ENCODE measurements at places on chromosomes 13 and 19.

GRCh38 chr13:75495938-75496337 lies 14.0 kb upstream of the TBC1D4 start:
- DNase-seq = no peak

DNA sequence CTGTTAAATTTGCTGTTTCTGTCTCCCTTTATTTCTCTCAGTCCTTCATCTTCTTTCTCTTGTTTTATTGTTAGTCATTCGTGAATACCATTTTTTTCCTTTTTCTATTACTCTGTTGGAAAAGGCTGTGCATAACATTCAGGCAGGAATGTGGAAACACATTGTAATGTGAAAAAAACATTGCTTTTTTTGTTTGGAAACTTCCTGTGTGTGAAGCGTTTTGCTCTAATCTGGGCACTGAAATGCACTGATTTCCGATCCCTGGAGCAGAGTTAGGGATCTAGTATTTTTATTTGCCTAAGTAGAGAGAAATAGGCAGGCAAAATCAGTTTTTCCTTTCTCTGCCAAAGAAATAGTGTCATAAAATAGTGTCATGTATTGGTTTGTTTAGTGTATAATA lies 155.5 kb downstream of the PCCA start:
- no peak for DNase-seq

- DNase-seq = no peak
Observed at GRCh38 chr13:98155475-98156109, 12.7 kb downstream of the FARP1 start.

DNA sequence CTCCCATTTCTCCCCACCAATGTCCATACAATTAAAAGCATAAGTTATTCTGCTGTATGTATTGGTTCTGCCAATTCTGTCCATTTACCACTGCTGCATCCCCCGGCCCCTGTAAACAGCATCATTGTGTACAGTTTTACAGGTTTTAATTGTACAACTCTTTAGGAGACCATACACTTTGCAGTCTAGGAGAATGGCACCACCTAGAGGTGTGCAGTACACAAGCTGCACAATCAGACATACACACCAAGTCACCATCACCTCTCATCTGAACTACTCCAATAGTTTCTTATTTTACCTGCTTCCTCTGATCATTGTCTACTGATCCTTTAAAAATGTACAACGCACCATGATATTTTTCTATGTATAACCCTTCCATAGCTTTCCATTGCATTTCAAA lies 855.9 kb upstream of the KLHL1 start:
- no peak for DNase-seq

DNA sequence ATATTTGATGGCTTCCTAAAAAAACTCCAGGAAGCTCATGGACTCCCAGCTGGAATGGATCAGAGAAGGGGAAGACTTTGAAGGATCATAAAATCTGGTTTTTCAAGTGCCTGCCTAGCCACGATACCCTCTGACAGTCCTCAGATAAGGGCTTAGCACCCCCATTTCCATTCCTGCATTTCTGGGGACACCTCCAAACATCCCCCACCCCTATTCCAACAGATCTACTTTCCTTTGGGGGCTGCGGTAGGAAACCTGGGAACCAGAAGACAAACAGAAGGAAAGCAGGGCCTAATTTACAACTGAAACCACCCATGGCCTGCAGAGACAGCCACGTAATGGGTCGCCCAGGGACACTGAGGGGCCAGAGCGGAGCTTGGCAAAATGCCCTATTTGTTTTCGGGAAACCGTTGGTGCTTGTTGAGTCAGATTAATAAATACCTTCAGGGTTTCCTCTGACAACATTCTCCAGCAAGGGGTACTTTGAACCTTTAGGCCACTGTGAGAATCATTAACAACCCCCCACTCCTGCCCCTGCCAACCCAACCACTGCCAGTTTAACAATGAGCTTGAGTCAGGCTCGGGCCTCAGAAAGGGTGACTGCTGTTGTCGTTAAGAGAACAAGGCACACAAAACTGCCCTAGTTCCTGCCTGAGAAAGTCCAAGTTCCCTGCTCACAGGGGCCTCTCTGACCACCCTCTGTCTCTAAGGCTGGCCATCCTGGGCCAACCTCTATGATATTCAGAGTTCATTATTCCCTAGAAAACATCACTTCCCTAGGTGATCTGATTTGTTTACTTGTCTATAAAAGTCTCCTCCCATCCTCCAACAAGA lies 23.5 kb downstream of the RHPN2 start:
- peak; percentile 78 for DNase-seq

- DNase-seq = no peak
Observed at GRCh38 chr13:97113231-97114001, 108.7 kb upstream of the MBNL2 start.

DNA sequence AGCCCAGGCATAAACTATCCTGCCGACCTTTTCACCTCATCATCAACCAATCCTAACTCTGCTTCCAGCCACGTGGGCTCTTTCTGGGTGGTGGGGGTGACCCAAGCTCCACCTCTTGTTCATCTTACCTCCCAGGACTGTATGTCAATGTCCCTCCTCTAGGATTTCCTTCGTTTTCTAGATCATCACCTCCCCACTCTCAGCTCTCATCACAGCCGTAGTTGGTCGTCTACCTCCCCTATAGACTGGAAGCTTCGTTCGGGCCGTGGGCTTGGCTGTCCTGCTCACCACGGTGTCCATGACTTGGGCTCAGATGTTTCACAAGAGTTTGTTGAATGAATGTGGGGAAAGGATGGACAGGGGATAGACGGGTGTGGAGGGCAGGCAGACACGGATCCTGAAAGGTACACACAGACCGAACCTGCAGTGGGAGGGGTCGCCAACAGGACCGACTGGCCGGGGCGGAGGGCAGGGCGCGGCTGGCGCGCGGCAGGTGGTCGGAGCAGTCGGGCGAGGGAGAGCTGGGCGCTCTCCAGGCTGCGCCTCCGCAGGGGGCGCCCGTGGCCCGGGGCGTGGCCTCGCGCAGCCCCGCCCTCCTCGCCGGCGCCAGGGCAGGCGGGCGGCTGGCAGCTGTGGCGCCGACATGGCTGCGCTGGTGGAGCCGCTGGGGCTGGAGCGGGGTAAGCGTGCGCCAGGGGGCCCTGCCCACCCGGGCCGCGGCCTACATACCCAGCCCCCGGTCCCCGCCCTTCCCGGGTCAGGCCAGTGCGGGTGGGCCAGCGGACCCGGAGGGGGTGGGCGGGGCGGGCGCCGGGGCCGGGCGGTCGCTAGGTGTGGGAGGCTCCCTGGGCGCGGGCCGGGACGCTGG lies at the start of gene LIN7B:
Gene LIN7B, plus strand, starts transcription at position 609 of the 868 bp plus-strand sequence. Its CDS starts 35 bp downstream, at position 644.
- DNase-seq = no peak

GRCh38 chr19:58586133-58586765 lies 13.1 kb upstream of the MZF1 start:
- no peak for DNase-seq

DNA sequence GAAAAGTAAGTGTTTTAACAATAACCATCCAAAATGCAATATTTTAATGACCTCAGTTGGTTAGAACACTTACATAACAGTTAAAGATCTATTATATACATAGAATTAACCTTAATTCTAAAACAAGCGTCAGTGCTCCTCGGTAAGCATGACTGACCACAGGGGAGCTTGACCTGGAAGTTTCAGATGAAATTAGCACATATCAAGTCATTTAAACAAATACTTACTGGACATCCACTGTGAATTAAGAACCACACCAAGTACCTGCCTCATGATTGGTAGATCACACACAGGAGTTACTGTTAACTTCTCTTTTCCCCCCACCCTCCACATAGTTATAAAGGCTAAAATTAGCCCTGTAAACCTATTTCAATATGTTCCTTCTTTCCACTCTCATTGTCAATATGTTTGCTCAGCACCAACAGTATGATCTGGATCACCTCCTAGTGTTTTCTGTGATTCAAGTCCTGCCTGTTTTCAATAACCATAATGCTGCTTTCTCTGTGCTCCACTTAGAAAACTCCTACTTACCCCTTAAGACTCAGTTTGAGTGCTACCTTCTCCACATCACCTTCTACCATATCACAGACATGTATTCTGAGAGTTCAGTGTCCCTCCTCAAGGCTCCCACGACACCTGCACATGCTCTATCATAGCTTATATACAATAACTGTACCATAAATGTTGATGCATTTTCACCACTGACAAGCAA lies 209.0 kb downstream of the VWA8 start:
- DNase-seq = no peak

DNA sequence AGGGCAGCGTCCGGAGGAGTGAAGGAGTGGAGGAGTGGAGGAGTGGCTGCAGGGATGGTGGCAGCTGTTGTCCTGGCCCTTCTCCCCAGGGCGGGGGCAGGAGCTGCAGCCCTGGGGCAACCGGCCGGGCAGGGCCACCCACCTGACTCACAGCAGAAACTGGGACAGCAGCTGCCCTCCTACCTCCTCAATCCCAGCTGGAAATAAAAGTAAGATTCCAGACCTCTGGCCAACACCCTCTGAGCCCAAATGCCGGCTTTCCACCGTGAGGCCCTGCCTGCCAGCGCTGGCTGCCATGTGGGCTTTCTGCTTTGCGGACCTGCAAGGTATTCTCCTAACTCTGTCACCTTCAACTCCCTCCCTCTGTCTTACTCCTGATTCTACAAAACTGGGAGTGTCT lies 3.3 kb upstream of the CLPP start:
- no peak for DNase-seq

DNA sequence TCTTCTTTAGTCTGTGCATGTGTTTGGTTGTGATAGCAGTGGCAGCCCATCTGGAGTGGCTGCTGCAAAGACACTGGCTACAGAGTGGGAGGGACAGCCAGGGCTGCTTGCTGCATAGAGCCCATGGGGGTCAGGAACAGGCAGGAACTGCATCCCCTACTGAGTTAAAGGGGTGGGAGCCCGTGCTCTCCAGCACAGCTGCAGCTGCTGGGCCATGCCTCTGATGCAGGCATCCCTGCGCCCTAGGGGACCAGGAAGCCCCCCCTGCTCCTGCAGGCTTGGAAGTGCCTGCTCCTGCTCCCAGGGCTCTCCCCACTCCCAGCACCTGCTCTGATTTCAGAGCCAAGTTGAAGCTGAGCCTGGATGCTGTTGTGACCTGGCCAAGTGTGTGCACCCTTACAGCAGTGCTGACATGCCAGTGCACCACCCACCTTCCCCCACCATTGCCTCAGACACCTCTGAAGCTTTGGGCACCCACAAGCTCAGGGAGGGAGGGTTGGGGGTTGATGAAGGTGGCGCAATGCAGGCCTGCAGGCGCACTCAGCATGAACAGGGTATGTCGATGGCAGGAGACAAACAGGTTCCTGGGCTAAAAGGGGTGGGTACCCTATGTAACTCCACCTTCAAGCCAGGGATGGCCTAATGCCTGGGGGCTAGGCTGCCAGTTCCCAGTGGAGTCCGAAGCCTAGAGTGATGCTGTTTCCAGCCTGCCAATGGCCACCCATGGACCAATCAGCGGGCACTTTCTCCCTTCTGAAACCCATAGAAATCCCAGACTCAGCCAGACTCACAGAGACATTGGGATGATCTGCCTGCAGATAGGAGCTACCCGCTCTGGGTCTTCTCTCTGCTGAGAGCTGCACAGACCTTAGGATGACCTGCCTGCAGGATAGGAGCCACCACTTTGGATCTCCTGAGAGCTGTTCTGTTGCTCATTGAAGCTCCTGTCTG lies 919.9 kb upstream of the MIR17HG start:
- no peak for DNase-seq

DNA sequence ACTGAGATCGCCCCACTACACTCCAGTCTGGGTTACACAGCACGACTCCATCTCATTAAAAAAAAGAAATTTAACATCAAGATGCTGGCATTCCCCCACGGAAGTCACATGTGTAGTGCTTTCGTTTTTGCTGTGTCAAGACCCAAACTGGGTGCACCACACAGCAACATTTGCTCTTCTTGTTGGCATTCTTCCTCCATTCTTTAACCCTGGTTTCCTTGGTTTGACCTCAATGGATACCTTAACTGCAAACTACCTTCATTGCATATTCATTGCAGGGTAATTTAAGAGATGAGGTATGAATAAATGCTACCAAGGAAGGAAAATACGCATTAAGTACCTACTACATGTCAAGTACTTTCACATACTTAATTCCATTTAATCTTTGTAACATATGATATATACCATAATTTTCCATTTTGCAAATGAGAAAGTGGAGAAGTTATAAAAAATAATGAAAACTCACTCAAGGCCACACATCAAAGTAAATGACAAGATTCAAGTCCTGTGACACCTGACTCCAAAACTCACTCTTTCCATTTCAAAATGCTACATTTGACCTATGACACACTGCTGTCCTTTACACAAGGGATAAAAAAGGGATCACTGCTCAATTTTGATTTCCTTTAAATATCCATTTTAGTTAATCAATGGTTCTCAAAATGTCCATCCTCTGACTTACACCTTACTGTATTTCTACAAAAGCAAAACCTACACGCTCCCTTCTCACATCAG lies 59.2 kb downstream of the STK24 start:
- DNase-seq = no peak

GRCh38 chr19:3132971-3133792 lies 2.7 kb upstream of the GNA15 start:
- no peak for DNase-seq

DNA sequence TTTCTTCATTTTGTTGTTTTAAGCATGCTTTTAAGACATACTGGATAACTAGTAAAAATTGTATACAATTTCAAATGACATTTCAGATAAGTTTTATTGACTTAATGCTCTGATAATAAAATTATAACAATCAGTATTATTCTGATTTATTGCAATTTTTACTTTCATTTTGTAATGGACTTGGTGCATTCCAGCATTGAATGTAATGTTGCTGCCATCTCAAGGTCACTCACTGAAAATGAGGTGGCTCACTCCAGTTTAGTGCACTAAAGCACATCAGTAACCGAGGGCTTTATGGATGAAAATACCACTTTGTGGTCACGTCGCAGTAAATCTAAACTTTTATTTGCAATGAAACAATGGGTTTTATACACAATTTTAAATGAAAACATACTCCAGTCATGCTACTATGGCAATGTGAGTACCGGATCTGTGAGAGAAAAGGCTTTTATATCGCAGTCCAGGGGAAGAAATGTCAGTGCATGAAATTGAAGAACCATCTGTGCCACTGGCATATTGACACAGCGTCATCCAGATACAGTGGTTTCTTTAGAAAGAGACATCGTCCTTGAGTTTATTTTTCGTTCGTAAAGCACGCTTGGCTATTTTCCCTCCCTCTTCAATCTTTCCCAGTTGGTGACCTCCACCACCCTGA lies 20.7 kb upstream of the ZNF507 start:
- no peak for DNase-seq

Measured in right renal pelvis (tissue), 4 donors.